ENCODE measurements at places on chromosomes 11 and 22.
A peak's percentile ranks its signal among the peaks of the same experiment; 100 is the strongest.

DNA sequence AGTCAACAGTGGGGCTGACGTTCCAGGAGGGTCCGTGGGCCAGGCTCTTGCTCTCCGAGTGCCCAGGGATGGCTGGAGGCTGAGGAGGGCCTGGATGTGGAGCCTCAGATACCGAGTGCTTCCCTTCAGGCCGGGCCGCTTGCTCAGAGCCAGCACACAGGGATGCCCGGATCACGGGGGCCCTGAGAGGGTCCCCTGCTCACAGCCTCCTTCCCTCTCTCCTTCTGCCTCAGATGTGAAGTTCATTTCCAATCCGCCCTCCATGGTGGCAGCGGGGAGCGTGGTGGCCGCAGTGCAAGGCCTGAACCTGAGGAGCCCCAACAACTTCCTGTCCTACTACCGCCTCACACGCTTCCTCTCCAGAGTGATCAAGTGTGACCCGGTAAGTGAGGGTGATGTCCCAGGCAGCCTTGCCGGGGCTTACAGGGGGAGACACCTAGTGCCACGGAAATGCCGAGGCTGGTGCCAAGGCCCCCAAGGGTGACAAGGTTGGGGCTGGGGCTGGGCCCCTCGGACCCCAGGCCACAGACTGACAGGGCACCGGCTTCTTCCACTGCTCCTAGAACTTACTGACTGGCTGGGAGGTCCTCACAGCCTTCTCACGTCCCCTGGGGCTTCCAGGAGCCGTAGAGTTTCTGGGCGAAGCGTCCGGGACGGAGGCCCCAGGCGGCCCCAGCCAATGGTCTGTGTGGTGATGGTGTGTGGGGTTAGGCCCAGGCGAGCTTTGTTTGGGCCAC, 7.0 kb downstream of the CCND1 start:
- no peak for DNase-seq

- DNase-seq = peak; percentile 2
Observed at GRCh38 chr22:40857309-40857855, 434 bp downstream of the XPNPEP3 start.

DNA sequence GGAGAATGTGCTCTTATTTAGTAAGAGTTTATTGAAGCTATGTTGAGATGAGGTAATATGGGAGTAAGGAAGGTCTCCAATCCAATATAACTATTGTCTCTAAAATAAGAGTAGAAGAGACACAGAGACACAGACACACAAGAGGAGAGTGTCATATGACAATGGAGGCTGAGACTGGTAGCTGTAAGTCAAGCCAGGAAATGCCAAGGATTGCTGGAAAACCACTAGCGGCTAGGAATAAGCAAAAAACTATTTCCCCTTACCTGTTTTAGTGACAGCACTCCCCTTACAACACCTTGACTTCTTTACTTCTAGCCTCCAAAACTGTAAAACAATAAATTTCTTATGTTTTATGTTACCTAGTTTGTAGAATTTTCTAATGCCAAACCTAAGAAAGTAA, 1652.8 kb downstream of the LRRC4C start:
- DNase-seq = no peak

- no peak for DNase-seq
Observed at GRCh38 chr11:2103668-2104523, 35.3 kb downstream of the IGF2 start.

DNA sequence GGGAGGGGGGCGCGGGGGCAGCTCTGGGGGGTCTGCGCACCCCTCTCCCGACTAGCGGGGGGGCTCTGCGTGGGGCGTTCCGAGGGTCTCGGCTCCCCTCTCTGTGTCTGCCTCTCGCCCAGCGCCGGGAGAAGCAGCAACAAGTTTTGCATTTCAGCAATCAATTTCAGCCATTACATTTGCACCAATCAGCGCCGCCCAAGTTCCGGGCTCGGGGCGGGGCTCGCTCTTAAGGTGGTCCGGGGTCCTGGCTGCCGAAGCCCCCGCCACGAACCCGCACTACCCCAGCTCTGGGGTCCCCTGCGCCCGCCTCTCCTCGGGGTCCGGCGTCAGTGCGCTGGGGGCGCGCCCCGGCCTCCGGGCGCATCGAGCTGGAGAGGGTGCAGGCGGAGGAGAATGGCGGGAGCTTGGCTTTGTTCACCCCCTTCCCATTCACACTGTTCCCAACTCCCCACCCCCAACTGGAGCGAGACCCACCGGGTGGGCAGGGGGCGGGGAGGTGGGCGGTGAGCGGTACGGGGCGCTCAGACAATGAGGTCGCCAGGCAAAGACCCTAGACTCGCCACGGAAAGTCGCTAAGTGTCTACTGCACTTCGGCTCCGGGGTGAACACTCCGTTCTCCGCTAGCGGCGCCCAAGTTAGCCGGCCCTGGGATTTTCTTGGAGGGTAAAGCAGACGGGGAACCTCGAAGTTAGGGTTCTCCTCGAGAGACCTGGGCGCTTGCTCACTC, at the start of gene MN1:
TSS of gene MN1 (minus strand) at position 141 of the 730 bp plus-strand sequence. CDS start 1,213 bp downstream, outside the sequence.
- peak; percentile 18 for DNase-seq

- no peak for DNase-seq
Observed at GRCh38 chr22:46425016-46425415, 89.5 kb downstream of the TRMU start.

GRCh38 chr11:121321614-121322243, 29.2 kb downstream of the SC5D start:
- DNase-seq = no peak

GRCh38 chr11:13861411-13861810, 101.1 kb upstream of the SPON1 start:
- no peak for DNase-seq

DNA sequence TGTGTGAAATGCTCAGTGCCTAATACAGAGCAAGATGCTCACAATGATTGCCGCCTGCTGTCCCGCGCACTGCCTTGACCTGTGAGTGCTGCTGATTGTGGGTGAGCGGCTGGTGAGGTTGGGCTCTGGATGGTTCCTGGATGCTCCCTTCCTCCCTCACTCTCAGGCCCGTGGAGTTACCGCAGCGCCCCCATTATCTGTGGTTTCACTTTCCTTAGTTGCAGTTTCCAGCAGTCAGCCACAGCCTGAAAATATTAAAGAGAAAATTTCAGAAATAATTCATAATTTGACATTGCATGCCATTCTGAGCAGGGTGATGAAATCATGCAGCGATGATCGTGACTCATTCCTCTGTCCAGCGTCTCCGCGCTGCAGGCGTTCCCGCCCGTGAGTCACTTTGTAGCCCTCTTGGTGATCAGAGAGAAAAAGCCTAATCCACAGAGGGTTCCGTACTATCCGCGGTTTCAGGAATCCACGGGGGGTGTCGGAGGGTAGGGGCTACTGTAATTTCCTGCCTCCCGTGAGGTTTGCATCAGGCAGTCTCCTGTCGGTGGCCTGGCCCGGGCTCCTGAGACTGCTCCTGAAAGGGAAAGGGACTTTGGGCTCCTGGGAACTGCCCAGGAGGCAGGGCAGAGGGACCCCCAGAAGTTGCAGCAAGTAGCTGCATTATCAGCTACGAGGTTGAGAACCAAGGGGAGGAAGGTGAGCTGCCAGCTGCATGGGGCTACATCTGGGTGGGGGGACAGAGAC, 10.6 kb downstream of the RPL3 start:
- no peak for DNase-seq

DNA sequence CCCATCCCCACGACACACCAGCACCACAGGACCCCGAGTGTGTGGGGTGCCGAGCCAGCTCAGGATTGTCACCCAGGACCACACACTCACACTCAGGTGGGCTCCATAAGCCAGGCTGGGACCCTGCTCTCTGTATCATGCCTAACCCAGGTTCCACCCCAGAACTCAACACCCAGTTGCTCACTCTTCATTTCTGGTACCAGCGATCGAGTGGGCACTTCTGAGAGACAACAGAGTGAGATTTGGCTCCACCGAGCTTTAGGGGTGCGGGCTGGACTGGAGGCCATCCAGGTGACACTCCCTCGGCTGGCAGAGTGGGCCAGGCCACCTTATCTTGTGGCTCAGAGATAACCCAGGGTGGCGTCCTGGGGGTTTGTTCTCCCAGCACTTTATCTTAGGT, 1323.8 kb downstream of the BRD1 start:
- no peak for DNase-seq

DNA sequence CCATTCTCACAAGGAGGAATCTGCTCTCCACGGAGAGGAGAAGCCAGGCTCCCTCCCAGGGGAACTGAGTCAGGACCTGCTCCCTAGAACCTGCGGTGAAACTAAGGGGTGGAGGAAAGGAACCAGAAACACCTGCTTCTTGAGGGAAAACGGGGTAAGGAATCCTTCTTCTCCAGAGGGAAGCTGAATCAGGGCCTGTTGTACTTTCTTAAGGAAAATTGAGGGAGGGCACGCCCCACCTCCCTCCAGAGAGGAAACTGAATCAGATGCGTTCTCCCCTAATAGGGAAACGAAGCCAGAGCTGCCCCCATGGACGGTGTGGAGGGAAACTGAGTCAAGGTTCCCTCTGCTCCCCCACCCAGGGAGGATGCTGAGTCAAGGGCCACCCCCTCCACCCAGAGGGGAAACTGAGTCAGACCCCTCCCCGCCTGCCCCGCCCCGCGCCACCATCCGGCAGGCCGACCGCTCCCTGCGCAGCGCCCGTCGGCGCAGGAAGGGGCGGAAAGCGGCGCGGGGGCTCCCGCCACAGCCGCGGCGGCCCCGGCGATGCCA, 393 bp downstream of the RELA start:
- DNase-seq = no peak

DNA sequence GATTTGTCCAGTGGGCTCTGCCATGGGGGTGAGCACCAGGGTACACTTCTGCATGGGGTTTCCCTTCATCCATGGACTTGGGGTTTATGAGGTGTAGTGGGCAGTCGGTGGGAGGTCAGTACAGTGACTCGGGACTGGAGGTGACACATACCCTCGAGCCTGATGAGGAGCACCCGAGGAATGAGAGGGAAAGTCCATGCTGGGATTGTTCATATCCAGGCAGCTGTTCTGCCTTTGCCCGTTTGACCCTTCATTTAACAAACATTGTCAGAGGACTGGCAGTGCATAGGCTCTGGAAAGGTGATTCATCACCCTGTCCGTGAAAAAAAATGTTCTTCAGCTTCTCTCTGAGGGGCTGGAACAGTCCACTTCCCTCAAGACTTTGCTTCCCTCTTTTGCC, 2.7 kb downstream of the NAV2 start:
- DNase-seq = no peak

DNA sequence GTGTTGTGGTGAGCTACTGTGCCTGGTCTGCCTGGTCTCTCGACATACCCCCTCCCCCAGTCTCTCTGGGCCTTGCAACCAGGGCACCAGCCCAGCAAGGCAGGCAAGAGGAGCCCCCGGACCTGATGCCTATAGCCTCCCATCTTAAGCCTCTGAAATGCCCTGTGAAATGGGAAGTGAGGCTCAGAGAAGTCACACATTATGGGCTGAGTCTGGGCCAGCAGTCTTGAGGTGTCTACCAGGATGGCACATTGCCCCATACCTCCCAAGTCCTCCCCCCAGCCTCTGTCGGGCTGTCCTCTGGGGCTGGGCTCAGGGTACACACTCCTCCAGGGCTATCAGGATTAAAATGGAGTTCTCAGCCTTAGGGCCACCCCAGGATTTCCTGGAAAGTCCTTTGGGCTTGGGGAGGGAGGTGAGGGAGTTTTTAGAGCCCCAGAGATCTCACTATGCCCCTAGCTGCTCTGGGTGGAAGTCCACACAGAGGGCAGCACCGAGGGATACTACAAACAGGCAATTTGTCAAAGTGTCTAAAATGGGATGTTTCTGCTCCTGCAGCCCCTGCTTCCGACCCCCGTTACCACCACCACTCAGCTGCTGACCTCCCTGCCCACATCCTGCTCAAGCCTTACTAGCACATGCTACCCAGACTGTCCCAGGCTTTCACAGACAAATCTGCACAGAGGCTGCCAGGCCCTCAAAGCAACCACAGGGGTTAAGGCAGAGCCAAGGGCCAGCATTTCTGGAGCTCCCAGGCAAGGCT, 3.1 kb upstream of the SH3BP1 start:
- DNase-seq = no peak

GRCh38 chr22:46297151-46297812, 612 bp downstream of the GTSE1 start:
- DNase-seq = no peak

GRCh38 chr11:59833602-59834001, 11.7 kb downstream of the CBLIF start:
- no peak for DNase-seq

DNA sequence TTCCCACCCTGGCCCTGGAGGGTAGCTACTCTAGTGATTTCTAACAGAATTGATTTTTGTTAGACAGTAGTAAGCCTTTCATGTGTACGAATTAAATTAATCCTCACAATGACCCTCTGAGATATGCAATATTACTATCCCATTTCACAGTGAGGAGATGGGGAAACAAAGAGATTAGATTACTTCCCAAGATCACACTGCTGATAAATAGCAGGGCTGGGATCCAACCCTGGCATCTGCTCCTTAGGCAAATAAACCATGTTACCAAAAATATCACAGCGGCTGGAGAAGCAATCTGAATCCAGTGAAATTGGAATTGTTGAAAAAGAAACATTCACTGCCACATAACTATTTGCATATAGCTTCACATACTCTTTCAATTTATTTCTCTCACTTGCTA, 12.8 kb upstream of the CAVIN3 start:
- DNase-seq = no peak

GRCh38 chr11:94150704-94151685, 22.4 kb downstream of the PANX1 start:
- no peak for DNase-seq

GRCh38 chr11:34488855-34489557, 24.6 kb downstream of the ELF5 start:
- DNase-seq = no peak

Measured in stimulated activated CD8-positive, alpha-beta memory T cell treated with anti-CD3 and anti-CD28 coated beads, Interleukin-4, amount 100 ng/mL, for 4 hours (primary cell).